ENCODE measurements at places on chromosomes 1 and 21.

DNA sequence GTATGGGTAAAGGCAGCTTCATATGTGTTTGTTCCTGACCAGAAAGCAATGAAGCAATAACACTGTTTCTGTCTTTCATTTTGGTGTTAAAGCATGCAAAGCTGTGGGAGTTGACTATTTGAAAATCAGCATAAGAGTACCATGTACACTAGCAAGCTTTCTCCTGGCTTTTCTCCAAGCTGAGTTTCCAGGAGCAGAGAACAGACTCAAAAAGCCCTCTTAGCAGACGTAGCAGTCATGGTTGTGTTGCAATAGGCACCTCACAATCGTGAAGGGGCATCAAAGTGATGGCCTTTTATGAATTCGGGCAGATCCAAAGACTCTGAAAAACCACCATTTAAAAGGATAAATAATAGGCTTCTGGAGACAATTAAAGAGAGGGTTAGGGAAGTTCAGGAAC, 159.7 kb downstream of the PTGER3 start:
- no peak for DNase-seq

DNA sequence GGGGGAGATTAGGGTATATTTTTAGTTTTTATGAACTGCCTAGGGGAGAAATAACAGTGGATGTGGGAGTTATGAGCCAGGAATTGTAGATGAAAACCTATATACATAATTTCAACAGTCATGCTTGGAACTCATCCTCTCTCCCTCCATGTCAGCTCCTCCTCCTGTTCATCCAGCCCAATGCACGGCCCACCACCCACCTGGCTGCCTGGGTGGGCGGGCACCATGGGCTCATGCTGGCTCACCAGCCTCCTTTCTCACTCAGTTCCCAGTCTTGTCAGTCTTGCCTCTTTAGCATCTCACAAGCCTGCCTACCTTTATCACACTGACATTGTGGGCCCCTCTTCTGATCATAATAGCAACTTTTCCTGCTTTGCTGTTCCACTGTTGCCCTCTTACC, 336.0 kb downstream of the DISC1 start:
- no peak for DNase-seq

GRCh38 chr21:16773206-16773605, 739.6 kb upstream of the CXADR start:
- no peak for DNase-seq

DNA sequence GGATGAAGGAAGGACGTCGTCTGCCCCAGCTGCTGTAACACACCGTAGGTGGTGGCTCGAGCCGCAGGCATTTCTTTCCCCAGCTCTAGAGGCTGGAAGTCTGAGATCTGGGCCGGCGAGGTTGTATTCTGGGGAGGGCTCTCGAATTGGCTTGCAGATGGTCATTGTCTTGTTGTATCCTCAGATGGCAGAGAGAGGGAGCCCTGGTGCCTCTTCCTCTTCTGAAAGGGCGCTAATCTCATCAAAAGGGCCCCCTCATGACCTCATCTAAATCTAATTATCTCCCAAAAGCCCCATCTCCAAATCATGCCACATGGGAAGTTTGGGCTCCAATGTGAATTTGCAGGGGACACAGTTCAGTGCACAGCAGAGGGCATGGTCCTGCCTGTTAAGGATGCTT, 109.0 kb downstream of the SIK1 start:
- DNase-seq, result no peak

DNA sequence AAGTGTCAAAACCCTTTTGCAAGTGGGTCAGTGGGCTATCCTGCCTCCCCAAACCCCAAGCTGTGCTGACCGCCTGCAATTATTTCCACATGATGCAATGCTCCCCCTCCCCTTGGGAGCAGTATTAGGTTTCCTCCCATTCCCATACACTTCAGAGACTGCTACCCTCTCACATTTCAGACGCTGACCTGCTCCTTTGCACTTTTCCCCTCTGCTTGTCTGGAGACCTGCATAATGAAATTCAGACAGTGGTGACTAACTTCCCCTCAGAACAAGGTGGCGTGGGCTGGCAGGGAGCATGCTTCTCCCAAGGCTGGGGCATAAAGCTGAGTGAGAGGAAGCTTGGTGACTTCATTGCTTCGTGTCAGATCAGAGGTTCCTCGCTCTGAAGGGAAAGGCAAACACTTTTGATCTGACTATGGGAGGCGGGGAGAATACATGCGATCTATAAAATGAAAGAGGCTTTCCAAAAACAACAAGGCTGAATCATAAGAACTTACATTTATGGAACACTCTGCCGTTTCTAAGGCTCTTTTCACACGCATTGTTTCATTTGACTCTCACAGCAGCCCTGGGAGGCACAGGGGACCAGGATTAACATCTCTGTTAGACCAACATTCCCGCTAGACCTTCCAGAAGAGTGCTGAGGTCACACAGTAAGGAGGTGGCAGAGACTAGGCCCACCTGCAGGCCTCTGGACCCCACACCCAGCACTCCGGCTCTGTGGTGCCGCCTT, 27.5 kb upstream of the ROR1 start:
- peak; percentile 60 for DNase-seq

DNA sequence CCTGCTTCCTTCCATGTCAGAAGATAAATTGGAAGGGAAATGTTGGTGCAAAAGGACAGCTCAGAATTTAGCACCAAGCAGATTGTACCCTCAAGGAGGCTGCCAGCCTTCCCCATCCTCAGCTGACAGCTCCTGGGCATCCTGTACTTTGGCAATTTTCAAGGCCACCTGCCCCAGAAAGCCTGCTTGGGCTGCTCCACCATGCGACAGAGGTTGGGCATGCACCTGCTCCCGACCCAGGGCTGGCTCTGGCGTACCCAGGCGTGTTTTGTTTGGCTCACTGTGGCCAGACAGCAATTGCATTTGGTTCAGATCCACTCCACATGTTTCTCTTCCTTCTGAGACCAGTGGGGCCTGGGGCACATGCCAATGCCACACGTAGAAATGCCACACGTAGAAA, 547.8 kb downstream of the NPHP4 start:
- DNase-seq, result no peak

- no peak for DNase-seq
Observed at GRCh38 chr1:58778385-58779000, 5.4 kb downstream of the JUN start.

DNA sequence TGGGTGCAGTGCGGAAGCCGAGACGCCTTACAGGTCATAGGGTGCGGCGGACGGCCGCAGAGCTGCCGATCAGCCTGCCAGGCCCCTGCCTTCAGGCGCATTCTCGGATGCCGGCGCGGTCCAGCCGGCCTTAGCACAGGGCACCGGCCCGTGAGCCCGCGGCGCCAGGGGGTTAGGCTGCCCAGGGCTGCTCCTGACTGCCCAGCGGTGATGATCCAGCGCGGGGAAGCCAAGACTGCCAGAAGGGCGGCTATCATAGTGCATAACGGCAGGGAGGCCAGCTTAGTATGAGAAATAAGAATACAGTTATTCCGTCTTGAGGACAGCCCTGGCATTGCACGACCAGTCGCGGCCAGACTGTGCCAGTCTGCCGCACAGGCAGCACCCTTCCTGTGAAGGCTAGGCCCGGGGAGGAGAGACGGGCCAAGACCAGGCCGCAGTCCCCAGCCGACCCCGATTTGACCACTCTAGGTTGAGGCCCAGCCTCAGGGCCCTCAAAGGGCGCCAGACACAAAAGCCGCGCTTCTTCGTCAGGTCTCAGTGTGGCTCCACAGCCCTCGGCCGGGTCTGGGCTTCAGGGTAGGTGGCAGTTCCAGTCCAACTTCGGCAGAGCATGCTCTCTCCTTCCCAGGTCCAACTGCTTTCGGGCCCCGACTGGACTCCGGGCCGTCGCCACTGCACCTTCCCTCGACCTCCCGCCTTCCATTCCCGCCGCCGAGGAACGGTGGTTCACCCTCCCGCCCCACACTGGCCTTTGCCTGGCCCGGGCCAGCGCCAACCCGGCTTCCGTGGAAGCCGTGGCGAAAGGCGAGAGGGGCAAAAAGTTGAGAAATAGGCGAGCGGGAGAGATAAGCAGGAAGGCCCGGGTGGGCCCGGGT, 829 bp downstream of the ALX3 start:
- no peak for DNase-seq

GRCh38 chr1:203299169-203299568, 6.2 kb upstream of the BTG2 start:
- DNase-seq, result no peak

DNA sequence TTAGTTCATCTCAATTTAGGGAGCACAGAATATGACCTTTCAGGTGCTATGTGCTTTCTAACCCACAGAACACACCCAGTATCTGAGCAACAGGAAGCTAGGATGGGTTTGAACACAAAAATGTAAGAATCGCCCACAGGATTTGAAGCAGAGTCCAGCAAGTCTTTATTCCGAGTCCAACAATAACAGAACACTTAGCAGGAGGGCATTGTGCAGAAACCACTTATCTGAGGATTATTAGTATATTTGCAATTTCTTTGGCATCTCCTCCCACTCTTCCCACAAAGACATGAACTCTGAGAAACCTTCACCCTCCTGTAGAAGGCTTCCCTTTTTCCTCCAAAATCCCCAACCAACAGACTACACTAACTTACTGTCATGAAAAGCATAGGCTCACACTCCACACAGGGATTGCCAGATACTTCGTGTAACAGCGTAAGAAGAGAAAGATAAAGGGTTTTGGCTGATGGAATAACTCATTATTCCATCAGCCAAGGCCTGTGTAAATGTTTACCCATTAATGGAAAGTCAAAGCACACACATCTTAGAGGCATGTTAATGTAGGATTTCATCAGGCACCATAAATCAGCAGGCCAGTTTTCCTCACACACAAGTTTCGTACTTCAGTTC, 16.1 kb downstream of the SIPA1L2 start:
- no peak for DNase-seq

DNA sequence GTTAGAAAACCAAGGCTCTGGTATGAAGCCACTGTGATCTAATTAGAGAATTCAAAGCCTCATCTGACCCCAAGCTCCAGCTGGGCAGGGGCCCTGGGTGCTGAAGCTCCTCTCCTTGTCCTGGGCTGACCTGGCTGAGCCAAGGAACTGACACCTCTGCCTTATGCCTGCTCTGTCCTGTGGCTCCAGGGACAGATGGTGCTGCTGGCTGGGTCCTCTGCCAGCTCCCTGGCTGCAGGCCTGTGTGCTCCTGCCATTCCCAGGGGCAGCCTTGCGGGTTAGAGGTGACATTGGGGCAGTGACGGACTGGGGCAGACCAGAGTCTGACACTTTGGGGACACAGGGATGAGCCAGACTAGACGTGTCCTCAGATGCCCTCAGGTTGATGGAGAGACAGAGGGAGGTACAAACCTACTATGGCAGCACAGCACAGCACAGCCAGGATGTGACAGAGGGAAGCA, 11.8 kb downstream of the ACOT11 start:
- DNase-seq, result no peak

GRCh38 chr21:36692835-36693488, 6.0 kb upstream of the SIM2 start:
- DNase-seq, result no peak

DNA sequence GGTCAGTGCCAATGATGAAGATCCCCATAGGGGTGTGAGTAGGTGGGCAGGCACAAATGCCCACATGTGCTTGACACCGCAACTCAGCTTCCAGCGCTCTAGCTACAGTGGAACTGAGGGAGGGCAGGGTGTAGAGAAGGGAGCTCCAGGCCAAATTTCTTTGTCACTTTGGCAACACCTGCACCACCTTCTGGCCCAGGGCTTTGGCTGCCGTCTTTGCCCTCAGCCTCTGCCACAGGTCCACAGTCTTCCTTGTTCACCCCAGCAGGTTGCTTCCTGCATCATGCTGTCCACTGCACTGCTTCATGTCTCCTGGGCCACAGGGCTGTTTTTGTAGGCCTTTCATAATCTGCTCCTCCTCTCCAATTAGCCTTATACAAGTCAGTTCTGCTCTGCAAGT, 20.4 kb upstream of the FMOD start:
- no peak for DNase-seq
